ENCODE measurements at places on chromosomes 12 and 14.

GRCh38 chr14:95407354-95407753, 87.6 kb upstream of the CLMN start:
- no peak for DNase-seq

DNA sequence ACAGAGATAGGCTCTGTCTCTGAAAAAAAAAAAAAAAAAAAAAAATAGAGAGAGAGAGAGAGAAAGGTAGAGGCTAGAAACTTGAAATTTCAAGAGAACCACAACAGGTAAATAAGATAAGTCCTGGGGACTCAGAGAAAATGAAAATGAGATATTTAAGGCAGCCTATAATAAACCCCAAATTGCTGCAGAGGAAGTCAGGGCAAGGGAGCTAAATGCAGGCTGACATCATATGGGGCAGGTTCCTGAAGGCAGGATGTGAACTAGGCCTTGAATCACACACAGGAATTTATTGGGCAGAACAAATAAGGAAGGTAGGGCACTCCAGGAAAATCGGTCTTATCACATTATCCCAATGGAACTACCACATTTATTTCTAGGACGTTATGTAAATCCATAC, 54.9 kb upstream of the NUDT4 start:
- DNase-seq, result no peak

GRCh38 chr12:66979251-66979650, 289.9 kb upstream of the CAND1 start:
- DNase-seq, result no peak

DNA sequence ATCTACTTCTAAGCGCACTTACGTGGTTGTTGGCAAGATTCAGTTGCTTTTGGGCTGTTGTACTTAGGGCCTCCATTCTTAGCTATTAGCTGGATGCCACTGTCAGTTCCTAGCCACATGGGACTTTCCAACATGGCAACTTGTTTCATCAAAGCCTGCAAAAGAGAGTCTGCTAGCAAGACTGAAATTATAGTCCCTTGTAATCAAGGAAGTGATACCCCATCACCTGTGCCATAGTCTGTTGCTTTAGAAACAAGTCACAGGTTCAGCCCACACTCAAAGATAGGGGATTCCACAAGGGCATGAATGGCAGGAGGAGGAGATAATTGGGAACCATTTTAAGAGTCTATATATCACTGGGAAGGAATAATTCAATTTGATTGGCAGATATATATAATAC, 27.1 kb upstream of the SLC17A8 start:
- DNase-seq, result no peak

GRCh38 chr12:89836026-89836425, 127.4 kb upstream of the ATP2B1 start:
- no peak for DNase-seq

- DNase-seq, result no peak
These were observed 223.3 kb downstream of the CCDC91 start for GRCh38 chr12:28413460-28414109.

DNA sequence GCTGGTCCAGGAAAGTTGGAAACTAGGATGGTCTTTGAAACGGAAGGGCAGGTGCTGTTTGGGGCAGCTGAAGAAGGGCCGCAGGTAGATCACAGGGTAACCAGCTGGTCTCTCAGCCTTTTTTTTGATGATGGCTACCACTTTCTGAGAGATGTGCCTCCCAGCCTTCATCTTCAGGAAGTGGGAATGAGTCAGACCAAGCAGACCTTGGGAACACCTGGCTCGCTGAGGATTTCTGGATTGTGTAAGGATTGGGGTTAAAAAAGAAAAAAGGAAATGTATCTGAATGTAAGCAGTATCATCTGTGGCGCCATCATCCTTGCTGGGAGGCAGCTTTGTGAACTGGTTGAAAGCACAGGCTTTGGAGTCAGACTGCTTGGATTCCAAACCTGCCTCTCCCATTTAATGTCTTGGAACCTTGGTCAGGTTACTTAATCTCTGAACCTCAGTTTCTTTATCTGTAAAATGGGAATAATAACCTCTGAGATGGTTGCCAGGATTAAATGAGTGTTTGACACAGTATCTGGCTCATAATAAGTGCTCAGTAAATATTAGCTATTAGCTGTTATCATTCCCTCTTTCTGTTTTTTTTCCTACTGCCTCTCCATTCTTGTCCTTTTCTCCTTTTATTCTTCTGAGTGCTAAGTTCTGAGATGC, 1.7 kb downstream of the PRPF40B start:
- DNase-seq, result no peak

GRCh38 chr12:71333418-71333817, 106.2 kb upstream of the LGR5 start:
- DNase-seq, result no peak

DNA sequence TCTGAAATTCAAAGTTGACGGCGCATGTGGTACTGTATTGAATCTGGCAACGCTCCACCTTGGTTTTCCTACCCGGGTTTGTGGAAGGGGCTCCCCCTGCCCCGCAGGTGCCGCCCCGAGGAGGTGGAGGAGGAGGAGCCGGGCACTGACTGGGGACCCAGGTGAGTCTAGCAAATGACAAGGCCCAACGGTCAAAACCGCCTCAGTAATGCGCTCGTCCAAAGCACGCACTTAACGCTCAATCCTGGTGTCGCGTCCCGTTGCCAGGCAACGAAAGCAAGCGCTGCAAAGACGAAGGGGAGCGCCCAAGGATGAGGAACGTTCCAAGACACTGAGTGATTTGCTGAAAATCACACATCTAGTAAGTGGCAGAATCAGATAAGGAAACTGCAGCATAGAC, 24.0 kb upstream of the CLEC4E start:
- no peak for DNase-seq

DNA sequence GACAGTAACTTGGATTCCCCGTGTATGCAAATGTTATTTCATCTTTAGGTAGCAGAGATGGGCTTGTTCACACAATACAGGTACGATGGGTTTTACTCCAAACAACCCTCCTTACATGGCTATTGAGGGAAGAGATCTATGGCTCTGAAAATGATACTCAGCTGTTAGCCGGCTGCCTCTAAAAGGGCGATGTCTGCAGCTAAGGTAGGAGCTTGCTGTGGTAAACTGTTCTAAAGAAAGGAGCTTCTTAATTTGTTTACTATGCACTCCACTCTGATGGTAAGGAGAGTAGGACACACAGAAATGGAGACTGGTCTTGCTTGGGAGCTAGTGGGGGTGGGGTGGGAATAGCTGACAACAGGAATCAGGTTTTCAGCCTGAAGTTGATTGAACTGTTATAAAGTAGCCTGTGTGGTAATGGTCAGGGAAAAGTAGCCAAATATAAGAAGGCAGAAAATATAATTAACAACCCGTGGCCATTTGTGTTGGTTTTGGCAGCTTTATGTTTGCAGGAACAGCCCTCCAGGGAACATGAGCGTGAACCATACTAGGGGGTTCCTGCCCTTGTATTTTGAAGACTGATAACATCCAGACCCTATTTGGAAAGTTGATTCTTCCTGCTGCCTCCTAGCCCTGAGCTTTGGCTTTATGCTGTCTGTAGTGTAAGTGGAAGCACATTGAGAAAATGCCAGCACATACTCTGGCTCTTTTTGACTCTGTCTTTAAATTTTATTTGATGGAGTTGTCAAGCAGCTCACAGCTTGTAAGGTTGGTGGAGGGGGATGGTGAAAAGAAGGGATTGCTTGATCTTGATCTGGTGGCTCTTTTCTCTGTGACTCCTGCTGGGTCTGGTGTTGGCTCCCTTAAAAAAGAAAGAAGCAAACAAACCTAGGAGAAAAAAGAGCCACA, 929.8 kb downstream of the DIO2 start:
- no peak for DNase-seq

DNA sequence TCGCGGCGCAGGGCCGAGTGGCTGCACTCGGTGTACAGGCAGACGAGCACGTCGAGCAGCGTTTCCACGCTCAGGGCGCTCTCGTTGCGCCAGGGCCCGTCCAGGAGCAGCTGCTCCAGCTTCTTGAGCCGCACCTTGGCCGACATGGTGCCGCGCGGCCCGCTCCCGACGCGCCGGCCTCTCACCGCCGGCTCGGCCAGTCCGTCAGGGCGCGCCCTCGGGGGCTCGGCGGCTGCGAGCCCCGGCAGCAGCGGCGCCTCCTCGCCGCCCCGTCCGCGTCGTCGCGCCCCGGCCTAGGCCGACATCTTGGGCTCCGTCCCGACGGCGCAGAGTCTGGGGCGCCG, 349 bp downstream of the CDC42BPB start:
- DNase-seq, result no peak

DNA sequence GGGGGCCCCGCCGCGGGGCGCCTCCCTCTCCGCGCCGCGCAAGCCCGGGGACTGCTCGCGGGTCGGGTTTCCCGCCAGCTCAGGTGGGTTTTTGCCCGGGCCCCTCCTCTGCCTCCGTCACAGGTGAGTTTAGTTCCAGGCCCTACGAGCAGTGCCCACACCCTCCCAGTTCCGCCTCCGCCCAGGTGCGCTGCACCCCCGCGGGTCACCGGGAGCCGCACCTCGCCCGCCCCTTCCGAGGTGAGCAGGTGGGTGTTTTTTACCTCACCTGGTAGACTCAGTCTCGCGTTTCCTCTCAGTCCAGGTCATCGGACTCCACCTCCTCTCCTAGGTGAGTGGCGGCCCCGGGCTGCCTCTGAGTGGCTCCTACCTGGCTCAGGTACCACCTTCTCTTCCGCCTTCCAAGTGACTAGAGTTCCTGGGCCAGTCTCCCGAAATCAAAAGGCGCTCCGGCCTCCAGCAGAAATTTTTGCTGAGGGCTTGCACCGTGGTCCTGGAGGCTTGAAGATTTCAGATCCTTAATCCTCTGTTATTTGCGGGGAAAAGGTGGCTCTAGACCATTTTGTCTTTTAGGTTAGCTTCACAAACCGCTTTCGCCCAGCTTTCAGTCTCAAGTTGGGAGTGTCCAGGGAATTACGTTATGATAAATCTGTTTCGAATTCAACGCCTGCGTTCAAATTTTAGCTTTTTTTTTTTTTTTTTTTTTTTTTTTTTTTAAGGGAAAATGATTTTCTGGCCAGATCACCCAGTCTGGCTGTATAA, at the start of gene TMEM30B:
Gene TMEM30B, minus strand, starts transcription at position 153 of the 762 bp plus-strand sequence. CDS start 191 bp downstream, outside the sequence.
- DNase-seq, result no peak

- DNase-seq, result no peak
These were observed 4.8 kb downstream of the CATSPERB start for GRCh38 chr14:91727121-91727520.

GRCh38 chr12:102120886-102121285, 903 bp downstream of the PARPBP start:
- peak; percentile 1 for DNase-seq

DNA sequence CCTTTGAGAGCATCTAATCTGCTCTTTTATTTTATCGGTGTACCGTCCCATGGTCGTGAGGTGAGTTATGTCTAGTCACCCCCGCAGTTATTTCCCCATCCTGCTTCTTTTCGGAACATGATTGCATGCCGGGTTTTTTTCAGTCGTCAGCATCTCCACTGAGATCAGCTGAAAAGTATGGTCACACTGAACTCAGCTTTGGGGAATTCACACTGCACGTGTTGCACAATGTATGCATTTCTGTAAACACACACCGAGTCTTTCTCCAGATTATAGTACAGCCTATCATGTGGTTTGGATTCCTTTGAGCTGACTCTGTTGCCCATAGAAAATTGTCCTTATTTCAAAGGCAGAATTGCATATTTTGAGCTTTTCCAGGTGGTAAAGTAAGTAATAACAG, 24.6 kb downstream of the PLXNC1 start:
- no peak for DNase-seq

DNA sequence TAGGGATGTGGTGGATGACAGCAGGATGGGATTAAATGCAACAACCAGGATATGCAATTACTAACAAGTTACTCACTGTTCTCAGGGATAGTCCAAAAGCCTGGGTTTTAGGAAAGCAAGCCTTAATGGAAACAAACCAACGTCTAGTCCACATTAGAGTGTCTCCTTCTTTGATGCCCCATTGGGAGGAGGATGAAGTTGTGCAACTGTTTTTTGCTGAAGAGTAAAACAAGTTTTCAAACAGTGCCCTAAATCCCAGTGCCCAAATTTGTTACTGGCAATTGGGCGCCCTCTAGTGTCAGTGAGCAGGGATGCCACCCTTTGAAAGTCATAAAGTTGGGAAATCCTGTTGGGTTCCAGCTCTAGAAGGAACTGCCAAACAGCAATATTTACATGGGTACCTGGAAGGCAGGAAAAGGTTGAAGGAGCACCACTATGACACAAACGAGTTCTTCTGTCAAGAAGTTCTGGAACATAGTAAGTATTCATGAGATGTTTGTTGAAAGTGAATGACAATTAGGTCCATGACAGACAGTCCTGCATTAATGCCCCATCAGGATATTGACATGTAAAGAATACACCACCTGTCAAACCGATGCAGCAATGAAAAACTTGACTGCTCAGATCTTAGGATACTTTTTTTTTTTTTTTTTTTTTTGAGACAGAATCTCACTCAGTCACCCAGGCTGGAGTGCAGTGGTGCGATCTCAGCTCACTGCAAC, 11.1 kb upstream of the DPF3 start:
- DNase-seq, result peak; percentile 47

DNA sequence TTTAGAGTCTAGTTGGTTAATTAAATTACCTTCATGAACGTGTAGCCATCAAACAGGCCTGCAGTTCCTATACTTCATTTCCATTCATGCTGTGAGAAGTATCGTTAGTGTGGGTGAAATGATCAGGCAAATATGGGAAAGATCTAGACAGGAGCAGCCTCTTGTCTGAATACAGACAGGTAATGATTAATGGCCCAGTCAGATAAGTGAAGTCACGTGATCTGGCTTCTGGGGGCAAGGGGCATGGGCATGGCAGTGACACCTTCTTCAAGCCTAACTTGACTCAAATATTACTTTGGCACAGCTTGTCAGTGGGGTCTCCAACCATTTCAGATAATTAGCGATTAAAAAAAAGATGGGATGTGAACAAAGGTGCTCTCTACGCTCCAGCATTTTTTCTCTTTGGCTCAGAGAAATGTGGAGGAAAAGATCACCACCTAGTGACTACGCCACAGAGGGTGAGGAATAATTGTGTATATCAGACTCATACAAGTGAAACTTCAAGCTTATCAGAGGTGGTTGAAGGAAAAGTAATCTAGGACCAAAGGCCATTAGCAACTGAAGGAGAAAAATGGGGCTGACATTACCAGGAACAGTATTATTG, 17.8 kb downstream of the GUCY2C start:
- DNase-seq, result no peak

DNA sequence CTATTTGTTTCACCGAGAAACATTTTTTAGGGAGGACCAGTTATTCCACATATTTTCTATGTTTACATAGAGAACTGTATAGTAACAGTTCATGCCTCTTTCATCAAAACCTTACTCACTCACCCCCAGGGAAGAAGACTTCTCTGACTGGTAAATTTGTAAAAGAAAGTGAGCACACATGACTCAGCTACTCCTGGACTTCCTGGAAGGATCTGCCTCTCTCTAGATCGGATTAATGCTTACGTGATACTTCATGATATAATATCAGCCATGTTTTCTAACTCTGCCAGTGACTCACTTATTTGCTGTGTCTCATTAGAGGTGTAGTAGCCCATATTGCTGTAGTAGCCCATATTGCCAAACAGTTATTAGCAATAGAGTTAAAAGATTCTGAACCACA, 494.3 kb upstream of the ATXN7L3B start:
- DNase-seq, result no peak

Measured in stimulated activated CD4-positive, alpha-beta T cell treated with anti-CD3 and anti-CD28 coated beads, Interleukin-2, amount 100 ng/mL, for 48 hours (primary cell).